Posterior cingulate gyrus (tissue), 11 donors: ENCODE measurements at places on chromosomes 11 and 22.

DNA sequence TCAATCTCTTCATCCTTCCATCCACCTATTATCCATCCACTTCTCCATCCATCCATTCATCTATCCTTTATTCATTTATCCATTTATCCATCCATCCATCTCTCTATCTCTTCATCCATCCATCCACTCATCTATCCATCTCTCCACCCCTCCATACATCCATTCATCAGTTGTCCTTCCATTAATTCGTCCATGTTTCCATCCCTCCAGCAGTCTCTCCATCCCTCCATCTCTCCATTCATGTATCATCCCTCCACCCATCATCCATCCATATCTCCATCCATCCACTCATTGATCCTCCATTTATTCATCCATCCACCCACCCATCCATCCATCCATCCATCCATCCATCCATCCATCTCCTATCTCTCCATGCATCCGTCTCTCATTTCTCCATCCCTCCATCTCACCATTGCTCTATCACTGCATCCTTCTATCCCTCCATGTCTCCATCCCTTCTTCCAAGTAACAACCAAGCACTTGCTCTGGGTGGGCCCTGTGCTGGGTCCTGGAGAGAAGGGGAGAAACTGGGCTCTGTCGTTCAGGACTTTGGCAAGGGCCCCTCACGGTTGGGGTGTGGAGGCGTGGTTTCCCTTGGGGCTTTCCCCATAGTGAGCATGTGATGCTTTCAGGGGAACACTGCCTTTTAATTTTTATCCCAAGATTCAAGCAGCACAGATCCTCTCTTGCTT, 43.3 kb downstream of the SMIM38 start:
- no peak for DNase-seq

- no peak for DNase-seq
These were observed 26.1 kb downstream of the TYR start for GRCh38 chr11:89203814-89204213.

- no peak for DNase-seq
These were observed 21.6 kb upstream of the CHADL start for GRCh38 chr22:41262250-41262765.

DNA sequence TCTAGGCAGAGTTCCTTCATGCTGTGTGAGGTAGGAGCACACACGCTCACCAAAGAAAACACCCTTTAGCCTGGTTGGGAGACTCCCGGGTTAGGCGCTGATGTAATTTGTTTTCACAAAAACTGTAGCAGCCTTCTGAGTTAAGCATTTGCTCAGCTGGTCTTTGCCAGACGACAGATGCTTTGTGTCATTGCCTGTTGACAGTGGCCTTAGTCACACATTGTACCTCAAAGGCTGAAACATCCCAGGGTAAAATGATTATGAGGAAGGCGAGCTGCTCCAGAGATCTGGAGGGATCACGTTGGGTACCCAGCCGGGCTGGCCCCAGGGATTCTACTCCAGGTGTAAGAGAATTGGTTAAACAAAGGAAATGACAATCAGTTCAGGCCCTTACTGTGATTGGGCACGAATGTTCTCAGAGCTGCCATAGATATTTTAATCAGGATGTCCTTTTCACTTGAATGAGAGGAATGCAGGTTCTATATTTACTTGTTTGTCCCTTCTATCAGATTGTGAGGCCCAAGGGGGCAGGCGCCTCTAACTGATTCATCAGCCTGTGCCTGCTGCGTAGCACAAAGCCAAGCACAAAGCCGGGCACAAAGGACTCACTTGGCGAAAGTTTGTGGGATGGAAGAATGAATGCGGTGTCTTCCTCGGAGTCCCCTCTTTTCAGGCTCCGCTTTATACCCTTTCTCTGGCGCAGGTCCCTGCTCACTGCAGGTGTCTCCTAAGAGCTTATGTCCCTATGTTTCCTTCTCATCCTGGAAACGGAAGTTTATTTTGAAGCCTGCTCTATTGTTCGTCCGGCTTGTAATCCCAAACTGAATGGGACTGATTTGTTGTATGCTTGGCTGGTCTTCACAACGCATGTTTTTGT, 47.1 kb downstream of the ADM start:
- DNase-seq: no peak

- DNase-seq: no peak
These were observed 16.9 kb downstream of the MYRF start for GRCh38 chr11:61769169-61769920.

DNA sequence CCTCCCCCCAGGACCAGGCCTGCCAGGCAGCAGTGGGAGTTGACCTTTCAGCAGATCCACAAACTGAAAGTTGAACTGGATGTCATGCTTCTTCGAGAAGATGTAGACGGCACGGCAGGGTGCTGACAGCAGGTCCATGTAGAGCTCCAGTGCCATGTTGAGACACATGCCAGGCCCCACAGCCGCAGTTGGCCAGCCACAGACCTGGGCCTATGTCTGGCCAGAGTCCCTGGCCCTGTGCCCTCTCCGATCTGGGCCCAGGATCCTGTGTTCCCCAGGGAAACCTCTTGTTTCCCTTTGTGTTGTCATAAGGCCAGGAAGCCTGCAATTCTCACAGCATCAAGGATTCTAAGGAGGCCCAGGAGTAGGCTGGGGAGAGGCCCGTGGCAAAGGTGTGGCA, at the start of gene GSTT4:
GSTT4 (minus strand) TSS at position 253 of the 400 bp plus-strand sequence; CDS start at position 156, 97 bp downstream.
- DNase-seq: no peak

GRCh38 chr11:64675450-64676260, 47.3 kb downstream of the NRXN2 start:
- peak; percentile 91 for DNase-seq
